ENCODE measurements at places on chromosomes 5 and 9. TPM values are rescaled to one million over a fixed set of nuclear protein-coding genes. Genes with fewer than 3 reads are reported as not detected.

The NME5 gene
- 5.9 TPM for total RNA-seq

The C9 gene
- not detected for total RNA-seq

The FCN2 gene
- not detected for total RNA-seq

The QRFP gene
- 0.16 TPM for total RNA-seq

The TPPP gene
- 14.4 TPM for total RNA-seq

All from left lung (tissue), 14 donors.